ENCODE measurements at places on chromosomes 5 and 9.

GRCh38 chr9:9754186-9754585 lies 858.6 kb downstream of the PTPRD start:
- DNase-seq: no peak

- no peak for DNase-seq
These were observed 44.7 kb downstream of the CCL28 start for GRCh38 chr5:43367453-43367852.

- no peak for DNase-seq
These were observed 173.2 kb downstream of the DAB2IP start for GRCh38 chr9:121824651-121825030.

DNA sequence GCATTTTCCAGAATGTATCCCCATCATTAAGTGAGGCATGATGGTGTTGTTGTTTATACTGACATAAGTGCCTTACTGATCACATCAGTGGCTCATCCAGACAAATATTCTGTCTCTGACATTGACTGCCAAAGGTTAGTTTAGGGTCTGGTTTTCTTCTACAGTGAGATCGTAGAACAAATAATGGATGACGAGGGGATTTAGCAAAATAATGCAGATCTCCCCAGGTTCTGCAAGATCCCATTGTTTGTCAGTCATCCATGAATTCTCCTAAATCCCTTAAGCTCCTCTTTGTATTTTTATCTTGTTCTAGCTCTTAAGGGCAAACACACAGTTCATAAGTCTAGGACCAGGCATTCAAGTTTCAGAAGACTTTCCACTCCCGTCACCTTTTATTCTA lies 93.1 kb upstream of the DHFR start:
- DNase-seq: no peak

- DNase-seq: no peak
These were observed 341.0 kb upstream of the DMAC1 start for GRCh38 chr9:8140557-8140956.

DNA sequence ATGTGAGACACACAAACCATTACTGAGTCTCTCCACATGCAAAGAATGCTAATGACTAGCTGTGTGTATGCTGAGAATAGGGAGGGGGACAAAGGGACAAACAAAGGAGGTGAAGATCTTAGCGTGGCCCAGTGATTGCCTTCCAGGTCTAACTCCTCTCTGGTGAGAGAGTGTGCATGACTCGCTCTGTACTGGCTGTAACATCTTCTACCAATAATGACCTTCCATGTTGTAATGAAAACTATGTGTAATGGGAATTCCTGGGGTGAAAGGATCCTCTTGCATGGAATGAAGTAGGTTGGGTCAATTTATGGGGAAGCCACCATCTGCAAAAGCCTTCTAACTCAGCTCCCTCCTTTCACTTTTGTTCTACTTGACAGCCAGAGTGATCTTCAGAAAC lies 24.4 kb upstream of the GPR151 start:
- no peak for DNase-seq

DNA sequence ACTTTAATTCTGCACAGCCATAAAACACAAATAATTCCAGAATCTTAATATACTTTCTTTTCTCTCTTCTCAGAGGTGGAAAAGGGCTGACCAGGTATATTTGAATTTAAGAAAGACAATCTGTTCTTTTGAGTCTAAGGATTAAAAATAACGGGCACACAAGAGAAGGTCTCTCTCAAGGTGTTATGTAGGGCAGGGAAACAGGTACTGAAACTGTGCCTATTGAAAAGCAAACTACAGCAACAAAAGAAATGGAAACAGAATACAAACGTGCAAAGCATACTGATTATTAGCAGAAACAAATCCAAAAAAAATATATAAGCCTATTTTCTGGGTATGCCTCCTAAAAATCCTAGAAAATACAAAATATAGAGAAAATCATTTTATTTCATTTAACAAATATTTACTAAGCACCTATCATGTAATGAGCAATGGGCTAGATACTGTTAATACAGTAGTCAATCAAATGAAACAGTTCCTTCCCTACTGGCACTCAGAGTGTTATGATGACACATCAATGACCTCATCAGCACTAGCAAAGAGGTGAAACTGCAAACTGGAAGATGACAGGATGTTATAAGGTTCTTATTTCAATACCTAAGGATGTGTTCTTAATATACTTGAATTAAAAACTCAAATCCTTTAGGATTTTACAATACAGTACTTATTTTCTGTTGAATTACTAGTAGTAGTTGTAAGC lies 87.7 kb downstream of the AUH start:
- no peak for DNase-seq

DNA sequence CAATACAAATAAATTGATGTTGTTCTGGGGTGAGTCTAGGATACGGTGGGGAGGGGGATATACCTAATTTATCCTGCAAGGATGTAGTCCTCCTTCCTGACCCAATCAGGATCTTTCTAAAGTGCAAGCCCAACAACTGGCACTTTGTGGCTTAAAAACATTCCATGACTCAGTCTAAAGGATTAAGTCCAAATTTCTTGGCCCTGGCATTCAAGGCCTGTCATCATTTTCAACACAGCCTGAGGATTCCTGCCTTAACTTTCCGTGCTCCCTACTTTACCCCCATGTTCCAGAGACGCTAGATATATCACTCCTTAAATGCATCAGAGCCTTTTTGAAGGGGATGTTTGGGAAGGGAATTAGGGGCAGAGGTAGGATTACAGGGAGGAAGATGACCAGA lies 1.0 kb downstream of the FAM221B start:
- no peak for DNase-seq

- no peak for DNase-seq
These were observed 747 bp downstream of the ITGA1 start for GRCh38 chr5:52788505-52788821.

DNA sequence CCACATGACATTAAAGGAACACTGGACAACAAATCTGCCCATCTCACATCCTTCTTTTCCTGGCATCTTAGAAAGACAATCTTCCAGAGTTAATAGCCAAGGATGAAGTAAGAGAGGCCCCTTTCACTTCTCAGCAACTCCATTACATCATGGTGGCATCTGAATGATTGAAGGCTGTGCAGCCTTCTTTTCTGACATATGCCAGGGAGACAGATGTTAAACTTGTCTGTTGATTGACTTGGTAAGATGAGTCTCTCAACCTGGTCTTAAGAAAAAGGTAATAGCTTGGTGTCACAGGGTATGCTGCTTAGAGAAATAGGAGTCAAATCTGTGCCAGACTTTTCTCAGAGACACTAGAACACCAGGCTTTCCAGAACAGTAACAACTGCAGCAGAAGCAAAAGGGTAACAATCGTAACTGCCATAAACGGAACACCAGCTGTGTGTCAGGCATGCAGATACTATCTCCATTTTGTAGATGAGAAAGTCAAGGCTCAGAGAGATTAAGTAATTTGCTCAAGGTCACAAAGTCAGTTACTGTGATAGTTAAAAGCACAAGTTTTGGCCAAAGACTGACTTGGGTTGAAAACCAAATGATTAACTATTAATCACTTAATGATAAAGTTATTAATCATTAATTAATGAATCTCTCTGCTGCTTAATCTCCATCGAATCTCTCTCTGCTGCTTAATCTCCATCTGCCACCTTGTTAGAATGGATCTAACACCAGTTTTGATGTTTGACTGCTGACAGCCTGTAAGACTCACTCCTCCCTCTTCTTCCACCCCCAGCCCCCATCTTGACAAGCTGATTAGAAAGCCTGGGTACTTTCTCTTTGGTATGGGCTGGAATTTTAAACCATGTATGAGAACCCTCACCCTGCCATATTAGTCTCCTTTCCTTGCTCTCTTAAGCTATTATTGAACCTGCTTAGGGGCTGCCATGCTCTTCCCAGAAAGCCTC lies 353.5 kb downstream of the ENC1 start:
- no peak for DNase-seq

- DNase-seq: no peak
These were observed 17.9 kb downstream of the MRNIP start for GRCh38 chr5:179840766-179841165.

GRCh38 chr5:143014017-143014651 lies 244.0 kb downstream of the ARHGAP26 start:
- no peak for DNase-seq

DNA sequence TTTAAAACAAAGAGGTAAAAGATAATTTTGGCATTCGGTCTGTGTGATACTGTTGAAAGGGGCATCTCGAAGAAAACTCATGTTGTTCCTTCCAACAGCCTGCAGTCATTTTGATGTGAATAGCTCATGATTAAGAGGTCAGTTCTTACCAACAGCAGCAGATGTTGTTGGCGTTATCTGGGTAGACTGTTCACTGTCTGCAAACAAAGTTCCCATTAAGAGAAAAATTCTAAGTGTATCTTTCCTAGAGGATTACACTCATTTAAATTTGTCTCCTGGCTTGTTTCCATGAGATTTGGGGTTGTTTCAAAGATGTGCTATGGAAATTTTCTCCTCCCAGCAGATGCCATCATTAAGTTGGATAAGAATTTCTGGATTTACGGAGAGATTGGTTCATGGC lies 138.2 kb upstream of the RORB start:
- DNase-seq: no peak

DNA sequence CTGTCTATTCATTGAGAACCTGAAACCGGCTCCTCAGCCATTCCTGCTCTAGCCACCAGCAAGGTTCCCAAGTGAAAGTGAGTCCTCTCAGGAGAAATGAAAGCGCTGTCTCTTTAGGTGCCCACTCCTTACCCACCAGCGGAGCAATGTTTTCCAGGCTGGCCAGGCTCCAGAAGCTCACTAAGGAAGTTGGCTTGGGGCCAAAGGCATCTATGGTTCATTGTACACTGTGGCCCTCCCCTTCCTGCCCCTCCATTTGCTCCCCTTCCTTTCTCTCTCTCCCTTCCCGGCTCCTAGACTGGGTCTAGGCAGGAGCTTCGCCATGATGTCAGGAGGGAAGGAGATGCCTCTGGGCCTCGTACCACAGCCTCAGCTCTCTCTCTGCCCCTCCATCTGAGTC lies 1.1 kb upstream of the GABRP start:
- no peak for DNase-seq

DNA sequence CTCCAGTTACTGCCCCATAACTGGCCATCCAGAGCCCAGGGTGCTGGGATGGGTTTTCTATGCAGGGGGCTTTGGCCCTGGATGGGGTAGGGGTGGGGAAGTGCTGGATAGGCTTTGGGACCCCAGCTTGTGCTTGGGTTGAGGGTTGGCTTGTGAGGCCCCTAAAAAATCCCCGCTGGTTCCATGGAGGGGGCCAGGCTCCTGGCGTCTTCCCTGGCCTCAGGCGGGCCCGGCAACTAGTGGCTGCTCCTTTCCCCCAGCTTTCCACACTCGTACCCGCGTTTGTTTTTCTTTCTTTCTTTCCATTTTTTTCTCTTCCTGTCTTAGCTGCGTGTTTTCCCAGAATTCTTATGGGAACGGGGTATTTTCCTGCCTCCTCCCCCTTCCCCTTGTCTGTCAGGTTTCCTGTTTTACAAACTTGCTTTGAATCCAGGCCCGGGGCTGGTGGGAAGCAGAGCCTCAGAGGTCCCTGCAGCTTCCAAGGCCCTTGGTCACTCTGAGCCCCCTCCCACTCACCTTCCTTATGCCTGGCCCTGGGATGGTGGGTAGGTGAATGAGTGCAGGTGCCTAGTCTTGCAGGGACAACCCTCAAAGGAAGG lies 40.2 kb downstream of the RGS3 start:
- DNase-seq: no peak

DNA sequence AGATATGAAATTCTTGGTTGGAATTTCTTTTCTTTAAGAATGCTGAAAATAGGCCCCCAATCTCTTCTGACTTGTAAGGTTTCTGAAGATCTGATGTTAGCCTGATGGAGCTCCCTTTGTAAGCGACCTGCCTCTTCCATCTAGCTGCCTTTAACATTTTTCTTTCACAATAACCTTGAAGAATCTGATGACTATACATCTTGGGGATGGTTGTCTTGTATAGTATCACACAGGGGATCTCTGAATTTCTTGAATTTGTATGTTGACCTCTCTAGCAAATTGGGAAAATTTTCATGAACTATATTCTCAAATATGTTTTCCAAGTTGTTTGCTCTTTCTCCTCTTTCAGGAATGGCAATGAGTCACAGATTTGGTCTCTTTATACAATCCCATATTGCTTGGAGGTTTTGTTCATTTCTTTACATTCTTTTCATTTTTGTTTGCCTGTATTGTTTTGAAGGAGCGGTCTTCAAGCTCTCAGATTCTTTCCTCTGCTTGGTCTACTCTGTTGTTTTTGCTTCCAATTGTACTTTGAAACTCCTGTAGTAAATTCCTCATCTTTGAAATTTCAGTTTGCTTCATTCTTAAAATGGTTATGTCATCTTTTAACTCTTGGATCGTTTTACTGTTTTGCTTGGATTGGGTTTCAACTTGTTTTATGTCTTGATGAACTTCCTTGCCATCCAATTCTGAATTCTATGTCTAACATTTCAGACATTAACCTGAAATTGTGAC lies 245.2 kb upstream of the TARS1 start:
- no peak for DNase-seq

GRCh38 chr5:107893642-107894041 lies 222.9 kb upstream of the EFNA5 start:
- no peak for DNase-seq

GRCh38 chr5:123763201-123763600 lies 251.2 kb downstream of the CSNK1G3 start:
- no peak for DNase-seq

DNA sequence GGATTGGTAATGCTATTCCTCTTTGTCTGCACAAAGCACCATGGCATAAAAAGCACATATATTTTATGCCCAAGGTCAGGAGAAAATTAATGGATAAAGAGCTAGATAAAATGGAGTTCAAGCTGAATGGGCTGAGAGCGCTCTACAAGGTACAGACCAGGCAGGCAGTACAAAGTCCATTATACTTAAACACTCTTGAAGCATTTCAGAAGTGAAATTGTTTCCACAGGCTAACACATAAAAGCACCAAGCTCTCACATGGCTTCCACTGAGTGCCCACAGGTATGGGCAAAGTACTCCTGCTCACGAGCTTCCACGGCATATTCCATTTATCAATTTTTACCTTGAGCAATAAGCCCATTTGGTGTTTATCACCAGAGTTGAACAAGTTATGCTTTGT lies 771.2 kb upstream of the DMAC1 start:
- no peak for DNase-seq

DNA sequence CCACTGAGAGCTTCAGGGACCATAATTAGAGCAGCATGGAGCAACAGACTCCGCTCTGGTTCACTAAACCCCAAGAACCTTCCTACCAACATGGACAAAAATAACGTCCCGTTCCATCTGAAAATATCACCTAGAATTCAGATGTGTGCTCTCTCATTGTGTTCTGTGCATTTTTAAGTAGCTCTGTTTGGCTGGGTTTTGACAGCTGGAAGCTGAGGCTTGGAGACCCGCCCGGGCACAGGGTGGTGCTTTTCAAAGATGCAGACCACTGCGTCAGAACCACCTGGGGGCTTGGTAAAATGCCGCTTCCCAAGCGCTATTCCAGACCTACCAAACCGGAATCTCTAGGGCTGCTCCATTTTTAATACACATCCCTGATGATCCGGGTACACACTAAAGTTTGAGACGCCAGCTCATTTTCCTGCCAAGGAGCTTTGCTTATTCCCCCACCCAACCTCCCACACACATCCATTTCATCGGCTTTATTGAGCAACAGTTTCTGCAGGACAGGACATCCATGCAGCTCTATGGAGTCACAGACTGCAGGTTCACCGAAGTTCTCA lies 104.8 kb downstream of the GABBR2 start:
- DNase-seq: no peak

GRCh38 chr5:96610747-96611146 lies 51.4 kb upstream of the CAST start:
- DNase-seq: no peak

All from GM18507 (cell line).